Smooth muscle cell of the brain vasculature (primary cell): ENCODE measurements at places on chromosomes 2 and 18.

DNA sequence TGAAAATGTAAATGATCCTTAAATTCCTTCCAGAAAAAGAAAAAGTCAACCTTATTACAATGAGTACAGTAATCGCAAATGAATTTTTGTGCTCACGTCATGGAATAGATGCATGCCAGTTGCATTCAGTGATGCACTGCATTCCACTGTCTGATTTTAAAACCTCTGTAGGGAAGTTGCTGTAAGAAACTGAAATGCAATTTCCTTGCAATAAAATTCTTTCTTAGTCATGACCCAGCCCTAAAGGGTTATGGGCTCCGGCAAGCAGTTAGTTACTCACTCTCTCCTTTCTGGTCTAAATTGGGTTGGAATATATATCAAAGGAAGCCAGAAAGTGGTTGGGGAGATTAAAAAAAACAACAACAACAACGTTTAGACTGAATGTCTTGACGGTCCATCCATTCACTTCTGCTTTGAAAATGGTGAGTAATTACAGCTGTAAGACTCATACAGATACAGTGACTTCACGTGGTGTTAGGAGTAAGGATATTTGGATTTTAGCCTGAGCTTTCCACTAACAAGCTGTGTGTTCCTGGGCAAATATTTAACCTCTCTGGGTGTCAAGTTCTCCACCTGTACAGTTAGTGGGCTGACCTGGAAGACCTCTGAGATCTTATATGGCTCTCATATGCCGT, 8.6 kb upstream of the RND3 start:
- DNase-seq = no peak

DNA sequence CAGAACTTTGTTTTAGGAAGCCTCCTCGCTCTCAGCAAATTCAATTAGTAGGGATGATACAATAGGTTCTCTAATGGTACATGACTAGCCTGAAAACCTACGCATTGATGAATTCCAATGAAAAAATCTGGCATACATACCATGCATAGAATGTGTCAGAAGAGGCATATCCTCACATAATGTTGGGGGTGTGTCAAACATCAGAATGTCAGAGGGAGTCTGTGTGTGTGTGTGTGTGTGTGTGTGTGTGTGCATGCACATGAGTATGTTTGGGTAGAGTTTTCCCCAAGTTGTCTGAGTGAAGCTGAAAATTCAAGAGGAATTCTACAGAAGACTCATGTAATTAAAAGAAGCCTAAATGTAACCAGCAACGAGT, 78.5 kb downstream of the FIGN start:
- DNase-seq = no peak

GRCh38 chr2:197209742-197210408, 100.7 kb downstream of the ANKRD44 start:
- no peak for DNase-seq

DNA sequence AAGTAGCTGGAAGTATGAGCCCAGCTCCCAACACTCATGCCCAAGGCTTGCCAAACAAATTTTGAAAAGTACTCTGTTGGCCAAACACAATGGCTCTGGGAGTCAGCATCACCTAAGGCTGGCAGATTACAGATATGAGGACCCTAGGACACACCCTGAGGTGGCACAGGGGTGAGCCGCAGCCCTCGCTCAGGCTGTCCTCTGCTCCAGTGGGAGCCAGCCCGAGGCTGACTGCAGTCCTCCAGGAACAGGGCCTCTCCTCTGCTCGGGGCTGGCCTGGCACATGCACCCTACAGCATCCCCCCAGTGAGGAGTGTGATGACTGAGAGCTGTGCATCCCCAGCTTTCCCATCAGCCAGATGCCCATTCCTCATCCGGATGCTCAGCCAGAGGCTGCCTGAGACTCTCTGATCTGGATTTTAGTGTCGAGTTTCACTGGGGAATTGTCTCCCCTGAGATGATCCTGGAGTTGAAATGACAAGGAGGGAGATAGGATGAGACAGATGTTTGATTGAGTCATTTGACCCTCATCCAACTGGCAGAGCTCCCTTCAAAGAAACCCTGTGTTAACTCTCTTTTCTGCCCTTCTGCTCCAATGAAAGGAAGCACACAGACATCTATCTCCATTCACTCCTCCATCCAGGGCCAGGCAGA, 269.3 kb upstream of the NCKAP5 start:
- no peak for DNase-seq

- no peak for DNase-seq
Measured at GRCh38 chr18:7173216-7173615, 55.6 kb upstream of the LAMA1 start.

DNA sequence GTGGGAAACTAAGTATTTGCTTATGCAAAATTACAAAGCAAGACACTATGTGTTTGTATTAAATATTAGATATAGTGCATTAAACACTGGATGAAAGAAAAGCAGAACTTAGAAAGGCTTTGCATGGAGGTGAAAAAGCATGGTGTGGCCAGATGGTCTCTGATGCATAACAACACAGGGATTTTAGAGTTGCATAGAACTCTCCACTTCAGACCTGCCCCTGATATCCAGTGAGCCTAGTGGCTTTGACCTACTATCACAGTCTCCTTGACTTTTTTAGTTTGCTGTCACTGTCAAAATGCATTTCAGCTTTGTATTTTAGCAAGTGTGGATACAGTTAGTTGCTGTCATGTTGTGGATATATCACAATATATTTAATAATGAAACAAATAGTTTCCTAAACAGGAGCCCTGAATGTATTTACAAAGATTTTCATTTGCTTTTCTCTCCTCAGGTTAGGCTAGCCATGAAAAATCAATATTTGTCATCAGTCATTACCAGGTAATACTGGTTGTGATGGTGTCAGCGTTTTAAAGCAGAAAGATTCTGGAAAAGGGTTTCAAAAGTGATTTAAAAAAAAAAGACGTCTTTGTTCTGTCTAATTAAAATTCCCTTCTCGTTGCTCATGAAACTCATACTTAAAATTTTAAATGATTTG, 5.2 kb downstream of the CSRNP3 start:
- DNase-seq = no peak

GRCh38 chr2:64582774-64583340, 58.7 kb downstream of the AFTPH start:
- DNase-seq = no peak

DNA sequence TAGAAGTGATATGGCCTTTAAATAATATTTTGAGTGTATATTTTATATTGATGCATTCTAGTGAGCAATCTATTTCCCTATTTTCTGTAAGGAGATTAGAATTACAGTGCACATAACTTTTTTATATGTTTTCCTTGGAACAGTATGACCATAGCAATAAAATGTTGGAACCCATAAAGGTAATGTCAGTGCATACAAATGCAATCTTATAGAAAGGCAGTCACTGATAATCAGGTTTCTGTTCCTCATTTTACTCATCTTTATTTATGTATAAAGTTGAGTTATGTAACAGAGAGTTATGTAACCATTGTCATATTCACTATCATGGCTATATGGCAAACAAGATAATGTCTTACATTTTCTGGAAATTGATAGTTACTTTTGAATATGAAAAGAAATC, 179.9 kb upstream of the NETO1 start:
- no peak for DNase-seq

- DNase-seq = no peak
Measured at GRCh38 chr2:228949831-228950230, 321.3 kb downstream of the PID1 start.

- DNase-seq = no peak
Measured at GRCh38 chr18:23585007-23585871, 1.1 kb downstream of the NPC1 start.

- DNase-seq = no peak
Measured at GRCh38 chr2:238465487-238466242, 38.9 kb downstream of the ASB1 start.

GRCh38 chr2:71452565-71452964, 796 bp upstream of the DYSF start:
- no peak for DNase-seq

GRCh38 chr2:199810422-199811171, 40.4 kb downstream of the FTCDNL1 start:
- DNase-seq = no peak

GRCh38 chr2:176584333-176584732, 315.1 kb downstream of the MTX2 start:
- no peak for DNase-seq

DNA sequence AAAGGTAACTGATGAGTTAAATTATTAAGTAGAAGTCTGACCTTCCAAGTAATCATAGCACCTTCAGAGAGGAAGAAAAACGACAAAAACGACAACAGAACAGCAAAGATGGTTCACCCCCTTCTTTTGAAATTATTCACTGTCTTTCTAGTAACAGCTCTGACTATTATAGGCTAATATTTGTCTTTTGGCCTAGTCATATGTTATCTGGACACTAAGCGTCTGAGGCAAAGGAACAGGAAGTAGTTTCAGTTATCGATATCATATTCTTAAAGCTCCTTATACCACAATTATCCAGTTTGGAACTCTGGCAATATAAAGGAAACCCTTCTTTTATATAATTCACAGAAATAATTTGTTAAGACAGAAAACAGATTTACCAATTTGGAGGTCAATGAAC, 27.6 kb upstream of the SLC40A1 start:
- no peak for DNase-seq

GRCh38 chr2:199201539-199201938, 256.2 kb downstream of the SATB2 start:
- DNase-seq = no peak

GRCh38 chr18:56825321-56825720, 174.2 kb downstream of the WDR7 start:
- no peak for DNase-seq

DNA sequence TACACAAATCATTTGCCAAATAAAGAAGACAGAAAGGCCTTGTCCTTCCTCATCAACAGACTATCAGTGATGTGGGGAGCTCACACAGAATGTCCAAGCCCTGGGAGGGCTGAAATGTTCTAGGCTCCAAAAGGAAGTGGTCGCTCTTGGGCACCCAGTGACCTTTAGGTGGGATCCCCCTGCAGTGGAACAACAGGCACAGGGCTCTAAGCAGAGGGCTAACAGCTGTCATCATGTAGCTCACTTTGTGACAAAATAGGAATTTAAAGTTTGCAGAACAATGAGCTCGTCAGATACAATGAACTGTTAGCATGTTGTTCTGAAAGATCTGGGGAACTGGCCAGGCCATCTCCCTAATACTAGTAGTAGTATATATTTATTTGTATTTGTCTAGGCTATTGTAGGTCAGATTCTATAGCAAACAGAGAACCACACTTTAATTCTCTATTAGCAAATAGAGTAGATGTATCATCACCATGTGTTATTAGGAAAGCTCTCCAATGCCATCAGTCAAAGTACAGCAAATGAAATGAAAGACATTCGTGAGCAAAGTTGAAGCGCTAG, 151.5 kb upstream of the MAP3K20 start:
- DNase-seq = no peak

GRCh38 chr2:33491441-33492084, 15.1 kb downstream of the RASGRP3 start:
- DNase-seq = no peak

DNA sequence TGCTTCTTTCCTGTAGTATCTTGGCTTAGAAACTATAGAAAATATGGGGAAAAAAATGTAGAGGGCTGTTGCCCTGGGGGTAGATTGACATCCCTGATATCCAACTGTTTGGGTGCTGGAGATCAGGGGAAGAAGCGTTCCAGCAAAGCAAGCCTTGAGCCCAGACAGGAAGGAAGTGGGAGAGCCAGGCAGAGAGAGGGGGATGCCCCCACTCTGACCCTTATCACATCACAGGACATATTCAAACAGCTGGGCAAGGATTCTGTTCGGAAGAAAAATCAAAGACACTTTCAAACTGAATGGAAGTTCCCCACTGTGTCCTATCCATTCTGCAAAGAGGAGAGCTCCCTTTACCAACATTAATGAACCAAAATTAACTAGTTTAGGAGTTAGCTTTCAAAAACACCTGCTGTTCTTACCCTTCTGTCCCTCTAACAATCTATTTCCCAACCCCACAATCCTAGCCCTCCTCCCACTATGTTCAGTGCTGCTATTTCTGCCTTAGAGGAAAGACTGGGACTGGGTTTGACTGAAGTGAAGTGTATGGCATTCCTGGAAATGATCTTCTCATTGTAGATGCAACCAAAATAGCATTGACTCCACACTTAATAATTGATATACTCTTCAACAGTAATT, 16.9 kb upstream of the KCNG3 start:
- DNase-seq = no peak

- DNase-seq = no peak
Measured at GRCh38 chr2:235729557-235729947, 235.7 kb downstream of the AGAP1 start.

GRCh38 chr18:51051105-51051712, 21.2 kb downstream of the SMAD4 start:
- DNase-seq = no peak

- DNase-seq = peak; percentile 80
Measured at GRCh38 chr2:217918308-217919024, 84.3 kb downstream of the TNS1 start.

DNA sequence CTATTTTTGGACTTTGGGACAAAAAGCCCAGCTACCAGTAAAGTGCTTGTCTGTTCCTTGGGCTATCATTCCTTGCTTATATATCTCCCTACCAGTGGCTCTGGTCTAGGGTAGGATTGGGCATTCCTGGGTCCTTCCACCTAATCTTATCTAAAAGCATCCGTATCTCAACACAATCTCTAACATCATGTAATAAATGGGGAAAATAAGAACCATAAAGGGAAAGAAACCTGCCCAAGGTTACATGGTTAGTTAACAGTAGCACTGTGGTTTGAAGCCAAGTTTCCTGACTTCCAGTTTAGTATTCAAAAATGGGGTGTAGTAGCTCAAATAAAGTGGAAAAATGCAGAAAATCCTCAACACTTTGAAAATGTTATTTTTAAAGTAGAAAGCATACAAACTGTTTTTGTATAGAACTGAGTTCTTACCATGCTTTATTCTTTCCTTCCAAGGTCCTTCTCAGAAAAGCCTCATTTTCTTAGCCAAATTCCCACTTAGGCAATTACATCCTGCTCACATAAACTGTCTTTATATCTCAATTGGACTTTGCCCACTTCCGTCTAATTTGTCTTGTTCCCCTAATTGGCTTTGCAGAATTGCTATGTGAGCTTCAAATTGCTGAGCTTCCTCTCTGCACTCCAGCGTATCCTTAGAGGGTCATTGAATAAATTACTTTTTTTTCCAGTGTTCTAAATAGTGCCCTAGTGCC, 273.1 kb upstream of the UBE2E3 start:
- DNase-seq = no peak

- no peak for DNase-seq
Measured at GRCh38 chr2:205698286-205699268, 16.3 kb downstream of the NRP2 start.

GRCh38 chr18:79068341-79068936, 755 bp upstream of the ATP9B start:
- DNase-seq = peak; percentile 2
